ENCODE measurements at places on chromosomes 11 and 22.

- DNase-seq, result no peak
Measured at GRCh38 chr22:39997939-39998726, 3.4 kb downstream of the FAM83F start.

DNA sequence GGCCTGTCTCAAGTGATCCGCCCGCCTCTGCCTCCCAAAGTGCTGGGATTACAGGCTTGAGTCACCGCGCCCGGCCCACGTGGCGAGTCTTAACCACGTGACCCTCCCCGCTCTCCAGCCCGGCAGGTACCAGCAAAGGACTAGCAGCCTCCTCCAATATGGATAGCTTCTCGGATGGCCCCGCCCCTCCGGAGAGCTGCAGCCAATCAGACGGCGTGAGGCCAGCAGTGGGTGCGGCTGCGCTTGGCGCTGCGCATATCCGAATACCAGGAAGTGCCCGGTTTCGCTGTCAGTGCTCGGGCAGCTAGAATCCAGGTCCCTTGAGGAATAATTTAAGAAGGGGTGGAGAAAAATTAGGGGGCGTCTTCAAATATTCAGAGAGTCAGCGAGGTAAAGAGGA, 14.7 kb upstream of the PISD start:
- DNase-seq, result peak; percentile 96

DNA sequence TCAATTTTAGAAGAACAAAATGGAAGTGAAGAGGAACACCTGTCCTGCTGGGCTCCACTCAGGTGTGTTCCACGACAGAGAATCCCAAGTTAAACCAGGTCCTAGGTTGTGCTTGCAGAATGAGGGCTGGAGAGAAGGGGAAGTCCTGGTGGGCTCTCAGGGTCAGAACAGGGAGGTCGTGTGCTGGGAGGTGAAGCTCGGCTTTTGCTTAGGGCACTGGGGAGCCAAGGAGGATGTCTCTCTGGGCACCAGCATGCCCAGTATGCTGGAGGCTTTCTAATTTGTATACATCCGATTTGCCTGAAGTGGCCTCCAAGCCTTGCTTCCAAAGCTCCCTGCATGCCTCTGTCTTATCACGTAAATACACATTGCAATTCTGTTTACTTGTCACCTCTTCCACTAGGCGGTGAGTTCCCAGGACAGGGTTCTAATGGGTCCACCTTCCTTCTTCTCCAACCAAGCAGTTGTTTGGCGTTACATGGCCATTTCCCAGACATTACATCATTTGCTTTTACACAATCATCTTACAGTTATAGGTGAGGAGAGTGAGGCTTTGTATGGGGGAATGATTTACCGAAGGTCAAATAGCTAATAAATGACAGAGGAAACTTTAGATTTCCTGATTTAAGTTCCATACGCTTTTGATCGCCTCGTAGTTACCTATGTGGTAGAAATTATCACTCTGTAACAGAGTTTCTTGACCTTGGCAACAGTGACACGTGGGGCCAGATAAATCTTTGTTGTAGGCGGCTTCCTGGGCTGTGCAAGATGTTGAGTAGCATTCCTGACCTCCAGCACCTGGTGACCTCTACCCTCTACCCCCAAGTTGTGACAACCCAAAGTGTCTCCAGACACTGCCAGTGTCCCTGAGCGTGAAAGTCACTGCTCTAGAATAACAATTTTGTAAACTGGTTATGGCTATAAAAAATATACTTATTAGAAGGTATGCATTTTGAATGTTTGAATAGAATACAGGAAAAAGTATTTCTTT, 901.5 kb downstream of the TBC1D22A start:
- no peak for DNase-seq

GRCh38 chr11:74011360-74012073, 2.6 kb upstream of the UCP3 start:
- DNase-seq, result peak; percentile 75

DNA sequence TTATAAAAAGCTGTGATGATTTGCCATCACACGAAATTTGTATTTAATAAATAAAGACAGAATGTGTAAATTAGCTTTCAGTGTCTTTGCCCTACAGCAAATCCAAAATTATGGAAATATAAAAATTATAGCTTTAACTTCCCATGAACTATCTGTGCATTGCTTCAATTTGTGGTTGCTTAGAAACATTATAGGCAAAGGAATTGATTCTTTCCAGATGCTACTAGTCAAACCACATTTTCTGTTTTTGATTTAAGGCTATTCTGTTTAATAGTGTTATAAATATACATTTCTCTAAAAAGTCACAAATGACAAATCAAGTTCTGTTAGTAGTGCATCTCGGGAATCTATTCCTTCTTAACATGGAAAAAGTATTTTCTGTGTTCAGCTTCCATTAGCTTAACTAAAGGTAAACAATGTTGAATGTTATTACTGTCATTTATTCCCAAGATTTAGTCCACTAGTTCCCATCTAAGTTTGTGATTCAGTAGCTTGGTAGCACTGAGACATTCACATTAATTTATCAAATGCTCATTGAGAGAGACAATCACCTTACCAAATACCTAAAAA, 1086.3 kb upstream of the CCDC90B start:
- DNase-seq, result no peak

- DNase-seq, result no peak
Measured at GRCh38 chr11:104033134-104033533, 3.3 kb upstream of the DDI1 start.

DNA sequence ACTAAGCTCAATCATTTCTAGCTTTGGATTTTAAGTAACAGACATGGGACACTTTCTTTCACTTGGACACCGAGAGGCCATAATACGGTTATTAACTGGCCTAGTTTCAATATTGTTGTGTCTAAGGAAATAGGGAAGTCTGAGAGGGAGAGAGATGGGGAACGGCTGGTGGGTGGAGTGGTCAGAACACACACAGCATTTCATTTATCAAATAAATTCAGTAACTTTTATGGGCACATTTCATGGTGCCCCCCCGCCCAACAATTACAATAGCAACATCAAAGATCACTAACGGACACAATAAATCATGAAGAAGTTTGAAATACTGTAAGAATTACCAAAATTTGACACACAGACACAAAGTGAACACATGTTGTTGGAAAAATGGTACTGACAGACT, 10.7 kb downstream of the PRPF19 start:
- DNase-seq, result no peak

DNA sequence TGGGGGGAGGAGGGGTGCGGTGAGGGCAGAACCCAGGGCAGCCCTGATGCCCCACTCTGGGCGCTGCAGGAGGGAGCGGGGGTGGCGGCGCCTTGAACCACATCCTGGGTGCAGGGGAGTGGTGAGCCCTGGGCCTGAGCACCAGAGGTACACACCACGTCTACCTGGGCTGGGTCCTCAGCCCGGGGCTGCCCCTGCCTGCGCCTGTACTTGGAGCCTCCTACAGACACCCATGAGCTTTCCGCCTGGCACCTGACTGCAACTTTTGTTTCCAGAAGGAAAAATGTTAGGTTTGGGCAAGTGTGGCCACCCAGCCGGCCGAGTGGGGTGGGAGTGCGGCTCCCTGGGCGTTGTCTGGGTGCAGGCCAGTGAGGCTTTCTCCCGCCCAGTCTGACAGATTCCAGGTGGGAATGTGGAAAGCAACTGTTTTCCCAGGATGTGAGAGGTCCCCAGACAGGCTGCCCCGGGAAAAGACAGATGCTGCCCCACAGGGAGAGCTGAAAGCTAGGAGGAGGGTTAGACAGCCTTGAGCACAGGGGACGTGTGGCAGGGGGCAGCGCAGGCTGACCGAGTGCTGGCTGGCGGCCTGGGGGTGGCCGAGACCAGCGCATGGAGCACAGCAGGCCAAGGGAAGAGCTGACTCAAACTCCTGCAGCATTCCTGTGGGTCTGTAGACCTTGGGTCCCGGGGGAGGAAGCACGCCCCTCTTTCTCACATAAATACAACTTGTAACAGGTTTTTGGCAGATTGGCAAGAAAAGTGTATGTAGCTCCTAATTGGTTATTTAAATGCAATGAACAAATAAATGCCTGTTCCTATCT, 44.1 kb downstream of the GNB1L start:
- DNase-seq, result peak; percentile 5

DNA sequence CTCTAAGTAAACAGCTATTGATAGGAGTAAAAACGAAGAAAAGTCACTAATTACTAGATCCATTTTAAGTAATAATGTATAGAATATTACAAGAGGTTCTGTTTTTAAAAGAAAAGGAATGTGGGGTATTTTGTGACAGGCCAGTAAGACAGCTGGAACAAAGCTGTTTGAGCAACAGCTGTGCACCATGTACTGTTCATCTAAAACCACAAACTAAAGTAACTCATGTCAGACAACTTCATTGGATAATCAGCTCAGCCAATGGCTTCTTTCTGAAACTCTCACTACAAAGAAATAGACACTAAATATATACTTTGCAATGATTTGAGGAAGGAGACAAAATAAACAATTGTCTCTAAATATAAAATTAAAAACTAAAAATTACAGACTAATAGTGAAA, 16.1 kb downstream of the RRAS2 start:
- no peak for DNase-seq

GRCh38 chr11:126339863-126340434, 15.5 kb upstream of the ST3GAL4 start:
- no peak for DNase-seq

- DNase-seq, result no peak
Measured at GRCh38 chr11:118928870-118929500, 3.3 kb upstream of the BCL9L start.

DNA sequence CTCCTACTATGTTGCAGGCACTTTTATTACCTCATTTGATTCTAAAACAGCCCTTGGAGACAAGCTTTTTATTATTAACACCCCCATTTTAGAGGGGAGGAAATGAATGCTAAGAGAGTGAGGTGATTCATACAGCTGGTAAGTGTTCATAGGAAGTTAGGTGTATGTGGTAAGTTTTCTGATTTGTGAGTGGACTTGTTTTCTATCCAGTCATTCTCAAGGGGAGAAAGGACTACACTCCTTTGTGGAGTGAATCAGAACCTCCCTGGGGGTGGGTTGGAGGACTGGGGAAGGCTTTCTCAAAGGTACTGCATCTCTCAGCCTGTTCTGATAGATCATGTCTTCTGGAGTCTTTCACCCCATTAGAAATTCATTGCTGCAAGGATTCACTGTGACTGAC, 23.5 kb downstream of the PKNOX2 start:
- DNase-seq, result no peak

- DNase-seq, result no peak
Measured at GRCh38 chr11:102604011-102604410, 21.1 kb downstream of the MMP20 start.

- no peak for DNase-seq
Measured at GRCh38 chr11:86923999-86924766, 31.0 kb downstream of the FZD4 start.

DNA sequence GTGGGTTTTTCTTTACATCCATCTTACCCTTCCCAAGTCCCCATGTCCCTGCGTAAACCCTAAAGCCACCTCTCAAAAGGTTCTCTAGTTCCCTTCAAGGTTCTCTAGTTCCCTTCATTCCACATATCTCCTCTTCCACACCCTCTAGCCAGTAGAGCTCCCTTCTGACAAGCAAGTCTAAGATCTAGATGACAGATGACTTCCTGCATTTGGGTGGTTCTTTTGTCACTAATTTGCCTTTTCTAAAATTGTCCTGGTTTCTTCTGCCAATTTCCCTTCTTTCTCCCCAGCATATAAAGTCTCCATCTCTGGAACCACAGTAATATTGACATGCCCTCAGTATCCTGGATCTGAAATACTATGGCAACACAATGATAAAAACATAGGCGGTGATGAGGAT, 7.8 kb downstream of the CD3E start:
- DNase-seq, result no peak

- no peak for DNase-seq
Measured at GRCh38 chr11:83938148-83938547, 652.0 kb upstream of the CCDC90B start.
